ENCODE measurements at places on chromosomes 6 and 20.

DNA sequence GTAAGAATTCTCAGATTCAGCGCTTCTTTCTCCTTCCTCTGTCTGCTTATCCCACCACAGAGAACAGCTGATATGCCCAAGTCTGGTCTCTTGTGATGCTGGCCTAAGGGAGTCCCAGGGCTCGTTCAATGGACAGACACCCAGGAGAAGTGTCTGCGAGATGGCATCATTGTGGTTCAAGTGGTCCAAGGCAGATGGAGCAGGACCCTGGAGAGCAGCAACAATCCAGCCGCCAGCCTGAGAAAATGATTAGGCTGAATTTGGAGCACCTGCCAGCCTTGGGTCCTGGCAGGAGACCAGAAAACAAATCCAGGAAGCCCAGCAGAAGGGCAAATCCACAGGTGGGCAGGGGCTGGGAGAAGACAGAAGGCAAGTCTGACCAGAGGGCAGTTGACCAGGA is 145.8 kb downstream of the PTPRT start:
- DNase-seq = no peak

DNA sequence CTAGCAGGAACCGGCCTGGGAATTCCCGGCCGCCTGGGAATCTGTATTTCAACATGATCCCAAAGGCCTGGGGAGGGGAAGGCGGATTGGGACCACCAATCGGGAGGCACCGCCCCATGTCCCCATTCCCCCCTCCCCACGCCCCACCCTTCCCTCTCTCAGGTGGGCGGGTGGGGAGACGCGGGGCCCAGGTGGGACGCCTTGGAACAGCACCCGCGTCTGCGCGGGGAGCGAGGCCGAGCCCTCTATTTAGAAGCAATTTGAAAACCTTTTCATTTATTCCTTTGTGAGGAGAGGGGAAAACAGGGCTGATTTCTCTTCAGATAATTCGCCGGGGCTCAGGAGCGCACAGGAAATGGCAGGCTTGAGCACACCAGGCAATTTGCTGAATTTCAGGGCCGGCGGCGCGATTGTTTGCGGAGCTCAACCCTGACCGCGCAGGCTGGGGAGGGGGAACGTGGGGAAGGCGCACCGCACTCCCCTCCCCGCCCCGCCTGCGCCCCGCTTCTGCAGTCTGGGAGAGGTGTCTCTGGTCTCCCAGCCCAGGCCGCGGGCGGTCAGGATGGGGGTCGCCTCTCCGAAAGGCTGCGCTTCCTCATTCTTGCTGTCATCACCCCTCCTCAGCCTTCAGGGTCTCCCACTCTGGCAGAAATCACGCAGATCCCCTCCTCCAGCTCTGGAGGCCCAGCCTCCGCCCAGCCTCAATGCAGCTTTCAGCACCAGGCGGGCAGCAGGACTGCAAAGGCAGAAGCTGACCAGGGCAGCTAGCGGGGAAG is 170.0 kb downstream of the GRM4 start:
- DNase-seq = no peak

GRCh38 chr6:135603249-135603648 is 105.7 kb upstream of the AHI1 start:
- no peak for DNase-seq

DNA sequence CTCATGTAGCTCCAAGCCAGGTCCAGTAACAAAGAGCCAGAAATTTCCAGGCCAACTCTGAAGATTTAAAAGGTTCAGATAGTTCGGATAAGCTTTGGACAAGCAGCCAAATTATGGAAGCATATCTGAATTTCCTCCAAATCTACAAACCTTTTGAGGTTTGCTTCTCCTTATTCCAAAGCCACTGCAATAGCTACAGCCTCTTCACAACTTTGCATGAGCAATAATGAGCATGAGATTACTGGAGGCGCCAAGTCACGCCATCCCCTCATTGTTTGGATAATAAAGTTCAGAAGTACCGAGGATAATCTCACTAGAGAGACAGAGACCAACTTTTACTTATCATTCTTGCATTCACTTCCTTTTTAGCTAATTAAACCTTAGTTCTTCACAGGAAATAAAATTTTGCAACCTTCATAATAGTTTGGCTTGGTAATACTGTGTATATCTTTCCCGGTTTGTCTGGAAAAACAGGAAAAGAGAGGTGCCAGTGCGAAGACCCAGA is 329.6 kb upstream of the RSPO3 start:
- DNase-seq = no peak

GRCh38 chr20:4519534-4519933 is 202.2 kb upstream of the PRND start:
- DNase-seq = no peak

GRCh38 chr20:4476903-4477500 is 244.7 kb upstream of the PRND start:
- DNase-seq = no peak

- DNase-seq = no peak
Measured at GRCh38 chr6:33746651-33747100, at the start of gene IP6K3. IP6K3 (minus strand) TSS chr6:33746905; CDS start chr6:33735476, 11,429 bp downstream.

DNA sequence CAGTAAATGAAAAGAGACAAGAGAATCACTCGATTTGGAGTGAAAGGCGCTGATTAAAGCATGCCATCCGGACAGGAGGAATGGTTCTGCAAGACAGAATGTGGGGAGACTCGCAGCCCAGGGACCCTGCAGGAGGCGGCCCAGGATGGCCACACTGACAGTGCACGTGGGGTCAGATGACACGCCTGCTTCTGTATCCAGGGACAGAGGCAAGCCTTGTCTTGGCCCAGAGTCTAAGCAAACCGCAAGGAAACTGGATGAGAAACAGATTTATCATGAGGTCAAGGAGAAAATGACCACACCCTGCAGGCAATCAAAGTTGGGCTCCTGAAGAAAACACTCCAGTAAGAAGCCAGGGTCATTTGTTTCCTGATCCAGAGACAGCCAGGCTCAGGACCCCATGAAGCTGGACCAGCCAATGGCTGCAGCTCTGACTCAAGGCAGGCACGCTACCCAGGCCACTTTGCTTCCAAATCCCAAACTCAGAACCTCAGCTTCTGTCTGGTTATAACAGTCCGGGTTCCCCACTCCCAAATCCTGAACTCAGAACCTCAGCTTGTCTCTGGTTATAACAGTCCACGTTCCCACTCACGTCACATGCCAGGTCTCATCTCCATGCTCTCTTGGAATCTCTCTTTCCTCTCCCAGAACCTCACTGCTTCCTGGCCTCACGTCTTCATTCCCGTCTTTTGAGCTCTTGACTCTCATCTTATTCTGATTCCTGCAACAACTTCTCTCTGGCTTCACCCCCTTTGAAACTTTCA is 144.9 kb upstream of the THBS2 start:
- DNase-seq = no peak

GRCh38 chr6:138310294-138310693 is 67.4 kb upstream of the SMIM28 start:
- DNase-seq = no peak

- no peak for DNase-seq
Measured at GRCh38 chr6:36387440-36388303, at the start of gene ETV7. ETV7 (minus strand) TSS chr6:36387669; CDS start chr6:36387541, 128 bp downstream.

- DNase-seq = no peak
Measured at GRCh38 chr20:550611-551010, 7.0 kb upstream of the CSNK2A1 start.

- no peak for DNase-seq
Measured at GRCh38 chr20:50092436-50092835, 20.5 kb downstream of the UBE2V1 start.

DNA sequence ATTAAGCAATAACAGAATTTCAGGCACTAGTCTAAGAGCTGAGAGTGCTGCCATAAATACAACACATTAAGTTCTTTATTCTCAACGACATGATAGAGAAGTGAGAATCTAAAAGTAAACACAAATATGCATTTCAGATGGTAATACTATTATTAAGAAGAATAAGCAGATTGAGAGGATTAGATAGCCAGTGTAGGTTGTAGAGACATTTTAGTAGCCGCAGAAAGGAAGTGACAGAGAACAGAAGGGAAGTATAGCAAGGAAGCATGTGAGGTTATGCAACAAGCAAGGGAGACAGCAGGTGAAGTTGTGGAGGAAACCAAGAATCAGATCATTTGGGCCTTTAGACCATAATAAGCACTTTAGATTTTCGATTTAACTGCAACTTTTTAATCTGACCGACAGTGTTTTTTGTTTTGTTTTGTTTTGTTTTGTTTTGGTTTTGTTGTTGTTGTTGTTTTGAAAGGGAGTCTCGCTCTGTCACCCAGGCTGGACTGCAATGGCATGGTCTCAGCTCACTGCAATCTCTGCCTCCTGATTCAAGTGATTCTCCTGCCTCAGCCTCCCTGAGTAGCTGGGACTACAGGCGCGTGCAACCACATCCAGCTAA is 737.0 kb upstream of the ADGRB3 start:
- DNase-seq = no peak

DNA sequence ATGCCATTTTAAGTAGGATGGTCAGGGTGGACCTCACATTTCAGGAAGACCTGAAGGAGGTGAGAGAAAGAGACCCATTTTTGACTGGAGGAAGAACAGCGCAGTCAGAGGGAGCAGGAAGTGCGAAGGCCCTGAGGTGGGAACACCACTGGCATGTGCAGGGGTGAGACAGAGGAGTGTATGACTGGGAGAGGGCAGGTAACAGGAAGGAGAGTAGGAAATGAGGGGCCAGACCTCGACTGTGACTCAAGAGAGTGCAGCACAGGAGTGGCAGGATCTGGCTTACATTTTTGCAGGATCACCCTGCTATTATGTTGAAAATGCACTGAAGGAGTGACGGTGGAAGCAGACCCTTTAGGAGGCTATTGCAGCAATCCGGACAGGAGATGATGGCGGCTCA is 117.7 kb upstream of the CDYL start:
- DNase-seq = no peak

DNA sequence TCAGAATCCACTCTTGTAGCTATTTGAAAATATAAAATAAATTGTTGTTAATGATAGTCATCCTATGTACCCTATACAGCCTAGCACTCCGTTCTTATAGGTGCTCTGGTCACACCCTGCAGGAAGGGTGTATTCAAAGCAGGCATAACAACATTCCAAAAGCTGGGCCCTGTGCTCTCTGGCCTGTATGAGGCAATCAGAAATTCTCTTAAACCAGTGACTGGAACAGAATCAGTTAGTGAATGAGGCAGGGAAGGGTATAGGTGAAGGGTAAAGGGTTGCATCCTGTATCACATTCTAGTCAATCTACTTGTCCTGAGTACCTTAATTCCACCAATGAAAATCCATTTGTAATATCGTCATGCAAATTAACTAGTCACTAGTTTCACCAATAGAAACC is 154.5 kb upstream of the ZNF217 start:
- DNase-seq = no peak

- DNase-seq = no peak
Measured at GRCh38 chr6:143270026-143270425, 180.5 kb downstream of the ADAT2 start.

DNA sequence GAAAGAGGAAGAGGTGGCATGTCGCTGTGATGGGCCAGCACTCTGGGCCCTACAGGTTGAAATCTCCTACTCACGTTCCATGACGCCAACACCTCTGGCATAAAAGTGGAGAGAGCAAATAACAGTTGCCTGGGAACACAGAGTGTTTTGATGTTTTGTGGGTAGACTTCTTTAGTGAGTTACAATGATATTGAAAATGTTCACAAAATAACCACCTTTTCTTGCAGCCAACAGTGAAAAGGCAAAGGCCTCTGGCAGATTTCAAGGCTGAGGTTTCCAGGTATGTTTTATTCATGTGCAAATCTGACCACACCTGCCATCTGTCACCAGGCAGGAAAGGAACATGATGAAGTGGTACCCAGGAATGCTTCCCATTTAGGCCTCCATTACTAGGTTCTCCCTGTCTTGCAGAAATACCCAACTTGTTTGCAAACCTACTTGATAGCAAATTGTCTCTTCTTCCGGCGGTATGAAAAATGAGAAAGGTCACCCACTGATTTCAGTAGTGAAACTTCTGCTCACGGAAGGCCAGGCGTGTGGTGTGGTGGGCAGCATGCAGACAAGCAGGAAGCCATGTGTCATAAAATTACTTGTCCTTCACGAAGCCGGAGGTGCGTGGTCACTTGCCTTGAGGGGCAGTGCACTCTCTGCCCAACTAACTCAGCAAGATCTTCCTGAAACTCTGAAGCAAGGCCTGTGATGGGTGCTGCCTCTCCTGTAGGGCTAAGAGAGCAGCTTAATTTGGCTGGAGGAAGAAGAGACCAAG is 299.1 kb upstream of the PRDM1 start:
- no peak for DNase-seq

- DNase-seq = no peak
Measured at GRCh38 chr6:152981219-152981618, 1.6 kb downstream of the FBXO5 start.

DNA sequence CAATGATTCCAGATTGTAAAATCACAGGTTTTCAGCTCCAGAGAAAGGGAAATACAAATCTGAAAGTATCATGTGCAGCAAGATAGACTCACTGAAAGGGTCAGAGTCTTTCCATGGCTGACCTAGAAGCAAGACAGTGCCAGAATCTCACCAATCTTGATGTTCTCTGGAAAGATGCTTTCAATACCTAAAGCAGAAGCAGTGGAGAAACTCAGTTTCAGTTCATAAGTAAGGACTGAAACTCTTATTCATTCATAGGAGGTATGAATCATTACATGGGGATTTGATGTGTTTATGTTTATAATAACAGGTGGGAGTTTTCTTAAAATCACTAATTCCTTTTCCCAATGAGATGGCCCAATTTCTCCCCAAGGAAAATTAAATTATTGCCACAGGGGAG is 42.5 kb downstream of the SLC2A12 start:
- no peak for DNase-seq

GRCh38 chr6:149080511-149080910 is 237.0 kb upstream of the TAB2 start:
- no peak for DNase-seq

DNA sequence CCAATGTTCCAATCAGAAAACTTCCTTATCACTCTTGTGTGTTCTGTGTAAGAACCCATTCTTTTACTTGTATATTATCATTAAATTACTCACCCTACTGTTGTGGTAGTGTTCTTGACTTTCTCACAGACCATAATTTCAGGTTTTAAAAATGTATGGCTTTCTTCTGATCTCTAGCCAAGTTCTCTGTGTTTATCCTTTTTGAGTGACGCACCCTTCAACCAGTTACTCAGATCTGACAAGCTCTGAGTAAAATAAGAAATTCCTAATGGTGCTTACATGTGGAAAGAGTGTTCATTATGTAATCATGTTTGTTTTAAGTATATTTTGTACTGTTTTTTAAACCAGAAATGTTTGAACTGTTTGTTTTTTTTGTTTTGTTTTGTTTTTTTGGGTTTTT is 11.0 kb downstream of the TBPL1 start:
- no peak for DNase-seq

DNA sequence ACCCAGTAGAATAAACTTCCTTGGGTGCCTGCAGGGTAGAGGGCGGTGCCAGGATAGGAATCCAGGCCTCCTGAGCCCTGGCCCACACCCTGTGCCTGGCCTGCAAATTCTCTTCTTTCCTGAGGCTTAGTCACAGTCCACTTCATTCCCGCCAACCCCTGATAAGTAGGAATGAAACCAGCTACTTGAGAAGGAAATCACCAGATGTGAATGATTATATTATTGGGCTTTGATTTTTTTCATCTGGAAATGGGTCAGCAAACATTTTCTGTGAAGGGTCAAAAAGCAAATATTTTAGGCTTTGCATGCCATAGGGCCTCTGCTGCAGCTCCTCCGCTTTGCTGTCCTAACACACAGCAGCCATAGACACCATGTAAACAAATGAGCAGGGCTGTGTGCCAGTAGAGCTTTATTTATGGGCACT is 50.2 kb downstream of the STK35 start:
- no peak for DNase-seq

- DNase-seq = no peak
Measured at GRCh38 chr6:136365776-136366354, 76.2 kb upstream of the BCLAF1 start.

- DNase-seq = no peak
Measured at GRCh38 chr6:22368794-22369193, 72.0 kb upstream of the PRL start.

Data from cortex of kidney (tissue), 1 donor.